ENCODE measurements at places on chromosomes 4 and X.

- DNase-seq: no peak
Observed at GRCh38 chr4:83009529-83009928, 1.1 kb downstream of the LIN54 start.

- no peak for DNase-seq
Observed at GRCh38 chr4:1099684-1100335, 13.6 kb downstream of the RNF212 start.

GRCh38 chr4:151883747-151884146 lies 122.9 kb upstream of the GATB start:
- no peak for DNase-seq

GRCh38 chr4:9835430-9835829 lies 54.0 kb downstream of the DRD5 start:
- no peak for DNase-seq

DNA sequence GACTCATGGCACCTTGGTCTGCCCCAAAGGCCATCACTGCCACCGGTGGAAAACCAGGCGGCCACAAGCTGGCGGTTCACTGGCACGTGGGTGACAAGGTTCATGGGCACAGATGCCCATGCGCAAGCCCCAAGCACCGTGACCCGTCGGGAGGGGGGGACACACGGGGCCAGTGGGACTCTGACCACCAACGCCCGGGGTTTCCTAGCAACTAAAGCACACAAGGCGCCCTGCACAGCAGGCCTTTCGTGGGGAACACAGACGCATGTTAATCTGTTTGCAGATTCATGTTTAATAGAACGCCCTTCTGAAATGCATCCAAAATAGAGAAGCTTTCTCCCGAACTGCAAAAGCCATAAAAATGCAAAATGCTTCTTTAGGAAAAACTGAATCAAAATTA lies 43.9 kb downstream of the FAM53A start:
- no peak for DNase-seq

- DNase-seq: peak; percentile 85
Observed at GRCh38 chr4:121950212-121950679, 1.6 kb downstream of the TRPC3 start.
